ENCODE measurements at places on chromosomes 6 and 20. TPM values are rescaled to one million over a fixed set of nuclear protein-coding genes. Genes with fewer than 3 reads are reported as not detected.

HRH3 gene
- total RNA-seq, result not detected

TREML2 gene
- total RNA-seq, result not detected

CLIC5 gene
- 1.8 TPM for total RNA-seq

PTCRA gene
- total RNA-seq, result not detected

SRSF12 gene
- total RNA-seq, result 12.4 TPM

TEAD3 gene
- 91.8 TPM for total RNA-seq

CDSN gene
- total RNA-seq, result not detected

ARFGAP1 gene
- 210 TPM for total RNA-seq

HLA-DQB2 gene
- total RNA-seq, result not detected

TRIM15 gene
- not detected for total RNA-seq

HTR1B gene
- 0.20 TPM for total RNA-seq

KCNQ2 gene
- 11.8 TPM for total RNA-seq

GPR31 gene
- not detected for total RNA-seq

DDR1 gene
- 349 TPM for total RNA-seq

CST4 gene
- not detected for total RNA-seq

PRDM1 gene
- 1.9 TPM for total RNA-seq

GNAS-AS1 gene
- 6.3 TPM for total RNA-seq

FAM217A gene
- total RNA-seq, result not detected

EMILIN3 gene
- total RNA-seq, result 5.6 TPM

KHDRBS2 gene
- total RNA-seq, result 1.6 TPM

GSTA3 gene
- not detected for total RNA-seq

SIM1 gene
- total RNA-seq, result not detected

PAK5 gene
- 0.42 TPM for total RNA-seq

SERAC1 gene
- 9.8 TPM for total RNA-seq

All from mesothelial cell of epicardium (in vitro differentiated cells).